SK-MEL-5 (cell line): ENCODE measurements at places on chromosomes 13 and 19. TPM values are rescaled to one million over a fixed set of nuclear protein-coding genes. Genes with fewer than 3 reads are reported as not detected.

Gene SHC2
- total RNA-seq, result 6.7 and 7.0 TPM in 2 replicates

Gene GSX1
- total RNA-seq, result not detected in 2 replicates

Gene FGF21
- total RNA-seq, result not detected in 2 replicates

GRCh38 chr19:2033825-2034159 is 17.3 kb downstream of the MKNK2 start:
- DNase-seq, result no peak

DNA sequence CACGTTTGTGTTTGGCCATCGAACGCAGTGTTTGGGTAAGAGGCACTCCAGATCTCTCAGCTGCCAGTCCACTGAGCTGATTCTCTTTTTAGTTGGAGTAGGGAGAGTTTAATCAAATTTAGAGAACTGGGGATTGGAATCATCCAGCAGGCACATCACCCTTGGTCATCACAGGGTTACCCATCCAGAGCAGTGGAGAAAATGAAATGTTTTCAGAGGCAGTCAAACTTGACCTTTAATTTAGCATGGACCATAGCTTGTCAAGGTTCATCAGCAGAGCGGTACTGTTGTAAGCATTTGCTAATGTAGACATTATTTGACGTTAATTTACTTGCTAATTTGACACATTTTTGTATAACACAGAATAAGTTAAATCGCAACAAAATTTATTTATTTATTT is 18.4 kb upstream of the FRY start:
- no peak for DNase-seq

DNA sequence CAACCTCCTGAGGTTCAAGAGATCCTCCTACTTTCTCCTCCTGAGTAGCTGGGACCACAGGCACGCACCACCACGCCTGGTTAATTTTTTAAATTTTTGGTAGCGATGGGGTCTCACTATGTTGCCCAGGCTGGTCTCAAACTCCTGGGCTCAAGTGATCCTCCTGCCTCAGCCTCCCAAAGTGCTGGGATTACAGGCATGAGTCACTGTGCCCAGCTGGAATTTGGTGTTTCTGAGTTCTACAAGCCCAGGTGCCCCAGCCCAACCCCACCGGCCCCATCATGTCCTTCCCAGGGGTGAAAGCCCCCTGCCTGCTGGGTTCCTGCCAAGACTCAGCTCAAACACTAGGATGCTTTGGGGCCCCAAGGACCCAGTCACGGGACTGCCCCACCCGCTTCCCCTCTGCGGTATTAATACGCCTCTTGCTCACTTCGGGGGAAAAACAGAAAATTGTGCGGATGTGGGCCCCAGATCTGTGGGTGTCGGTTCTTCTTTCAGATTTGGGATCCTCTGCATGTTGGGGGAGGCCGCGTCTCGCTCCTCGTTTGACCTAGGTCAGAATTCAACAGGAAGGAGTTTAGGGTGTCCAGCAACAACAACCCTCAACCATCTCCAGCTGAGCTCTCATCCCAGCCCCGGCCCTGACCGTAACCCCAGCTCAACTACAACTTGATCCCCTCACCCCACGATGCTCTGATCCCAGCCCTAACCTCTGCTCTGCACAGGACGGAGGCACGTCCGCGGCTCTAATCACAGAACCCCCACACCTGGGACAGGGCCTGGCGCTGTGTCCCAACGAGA is 3.7 kb upstream of the FCER2 start:
- no peak for DNase-seq

DNA sequence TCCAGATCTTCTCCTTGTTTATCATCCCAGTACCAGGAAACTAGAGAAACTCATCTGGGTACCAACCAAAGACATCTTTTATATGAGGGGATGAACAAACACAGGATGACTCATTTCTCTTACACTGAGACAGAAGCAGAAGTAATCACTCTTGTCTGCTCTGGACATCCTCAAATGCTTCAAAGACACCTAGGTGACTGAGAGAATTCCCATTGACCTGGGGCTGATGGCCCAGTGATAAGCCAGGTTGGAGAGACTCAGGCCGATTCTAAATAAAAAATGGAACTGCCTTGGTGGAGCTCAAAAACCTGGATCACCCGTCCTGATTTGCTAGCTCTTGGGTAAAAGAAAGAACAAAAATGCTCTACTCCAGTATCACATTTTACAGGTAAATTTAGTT is 182.2 kb downstream of the ZNF486 start:
- DNase-seq, result no peak

GRCh38 chr19:51576850-51577249 is 5.8 kb downstream of the ZNF175 start:
- DNase-seq, result no peak

GRCh38 chr13:20074966-20075365 is 85.9 kb downstream of the GJA3 start:
- no peak for DNase-seq

DNA sequence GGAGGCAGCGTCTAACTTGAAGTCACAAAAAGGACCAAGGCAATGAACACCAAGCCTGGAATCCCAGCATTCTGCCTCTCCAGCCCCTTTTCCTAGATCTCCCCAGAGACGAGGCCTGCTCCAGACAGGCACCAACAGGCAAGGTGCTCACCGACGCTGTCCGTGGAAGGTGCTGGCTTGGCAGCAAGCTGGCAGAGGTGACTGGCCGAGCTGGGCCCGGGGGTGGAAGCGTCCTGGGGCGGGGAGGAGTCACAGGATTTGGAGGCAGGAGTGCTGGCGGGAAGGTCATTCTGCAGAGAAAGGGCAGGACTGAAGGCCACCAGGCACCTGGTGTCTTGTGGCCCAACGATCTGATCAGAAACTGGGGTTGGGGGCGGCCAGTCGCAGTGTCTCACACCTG is 18.2 kb downstream of the TLE2 start:
- no peak for DNase-seq
